ENCODE measurements at places on chromosomes 7 and 10. TPM values are rescaled to one million over a fixed set of nuclear protein-coding genes. Genes with fewer than 3 reads are reported as not detected.
A peak's percentile ranks its signal among the peaks of the same experiment; 100 is the strongest.

DNA sequence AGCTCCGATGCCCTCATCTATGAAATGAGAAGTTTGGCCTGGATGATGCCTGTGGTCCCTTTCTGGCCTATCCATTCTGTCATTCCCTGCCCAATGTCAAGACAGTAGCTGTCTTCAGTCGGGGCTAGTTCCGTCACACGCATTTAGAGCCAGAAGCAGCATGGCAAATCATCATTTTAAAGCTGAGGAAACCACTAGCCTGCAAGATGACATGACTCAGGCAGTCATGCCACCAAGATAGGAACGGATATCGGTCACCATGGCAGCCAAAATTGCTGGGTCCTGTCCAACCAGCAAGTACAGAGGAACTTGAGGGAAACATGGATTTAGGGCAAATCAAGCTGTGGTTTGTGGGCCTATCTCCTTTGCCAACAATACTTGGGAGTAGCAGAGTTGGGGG, 64.5 kb upstream of the MRLN start:
- no peak overlapping the region for H3K4me3 ChIP-seq
- no peak overlapping the region for H3K27ac ChIP-seq
- no peaks in the 10 kb centered on the region for H3K36me3 ChIP-seq
- peak; percentile 40 for DNase-seq

GIMAP7 gene
- total RNA-seq = 36.8 TPM

GRCh38 chr7:152618427-152618826, 57.5 kb downstream of the XRCC2 start:
- no peaks in the 10 kb centered on the region for H3K36me3 ChIP-seq
- DNase-seq = no peak
- no peak overlapping the region for H3K27ac ChIP-seq

DNA sequence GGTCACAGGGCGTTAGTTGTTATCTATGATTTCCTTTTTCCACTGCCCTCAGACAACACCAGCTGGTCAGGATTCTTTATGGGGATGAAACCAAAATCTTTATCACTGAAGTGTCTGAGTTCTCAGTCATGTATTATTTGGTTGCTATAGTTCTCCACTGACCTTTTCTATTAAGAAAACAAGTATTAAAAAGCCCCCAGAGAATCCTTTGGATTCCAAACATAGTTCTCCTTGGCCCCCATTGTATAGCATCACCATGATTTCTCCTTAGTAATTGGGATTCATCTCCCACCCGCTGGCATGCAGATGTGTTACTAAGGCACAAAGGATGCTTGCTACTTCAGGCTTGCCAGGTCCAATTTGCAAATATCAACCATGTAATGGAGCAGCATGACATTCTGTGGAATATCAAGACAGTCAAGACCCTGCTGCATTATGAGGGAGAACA, 94.3 kb downstream of the IQUB start:
- H3K27me3 ChIP-seq = no peaks in the 10 kb centered on the region
- H3K4me1 ChIP-seq = no peaks in the 10 kb centered on the region
- no peak overlapping the region for H3K27ac ChIP-seq
- no peak overlapping the region for H3K4me3 ChIP-seq
- no peaks in the 10 kb centered on the region for H3K36me3 ChIP-seq
- no peak for DNase-seq

GRCh38 chr10:88880282-88881076, 434 bp downstream of the STAMBPL1 start:
- H3K4me1 ChIP-seq = peaks cover 11% of the 10 kb centered on the region
- no peaks in the 10 kb centered on the region for H3K36me3 ChIP-seq
- H3K27me3 ChIP-seq = no peaks in the 10 kb centered on the region
- peak overlapping the region; percentile 93 for H3K27ac ChIP-seq
- DNase-seq = peak; percentile 86
- peak overlapping the region; percentile 75 for H3K4me3 ChIP-seq

DNA sequence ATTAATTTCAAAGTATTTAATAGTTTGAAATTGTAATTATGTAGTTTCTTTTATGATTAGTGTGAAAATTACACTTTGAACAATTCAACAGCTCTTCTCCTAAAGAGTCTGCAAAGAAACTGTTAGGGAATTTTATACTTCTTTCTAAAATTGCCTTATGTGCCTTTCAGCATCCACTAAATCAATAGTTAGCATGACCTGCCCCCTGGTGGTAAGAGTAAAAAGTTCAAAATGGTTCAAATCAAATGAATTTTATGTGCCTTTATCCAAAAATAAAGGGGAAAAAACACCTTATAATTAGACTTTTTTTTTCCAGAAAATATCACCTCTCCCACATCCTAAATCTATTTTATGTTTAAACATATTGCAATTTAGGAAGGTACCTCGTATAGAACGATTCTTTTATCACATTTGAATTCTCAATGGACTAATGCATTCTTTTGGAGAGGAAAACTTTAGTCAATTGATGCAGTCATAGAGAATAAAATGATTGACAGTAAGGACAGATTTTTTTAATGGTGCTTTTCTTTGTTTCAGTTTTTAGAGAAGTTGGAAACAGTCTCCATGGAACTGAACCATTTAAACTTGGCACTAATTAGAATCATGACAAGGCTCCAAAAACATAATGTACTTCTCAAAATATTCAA, 163.7 kb downstream of the SEMA3D start:
- H3K36me3 ChIP-seq = no peaks in the 10 kb centered on the region
- H3K27ac ChIP-seq = no peak overlapping the region
- no peaks in the 10 kb centered on the region for H3K27me3 ChIP-seq
- H3K4me1 ChIP-seq = no peaks in the 10 kb centered on the region
- H3K4me3 ChIP-seq = no peak overlapping the region
- no peak for DNase-seq

- no peak overlapping the region for H3K27ac ChIP-seq
- H3K27me3 ChIP-seq = no peaks in the 10 kb centered on the region
- no peak overlapping the region for H3K4me3 ChIP-seq
- no peak for DNase-seq
- H3K4me1 ChIP-seq = no peaks in the 10 kb centered on the region
Observed at GRCh38 chr10:45452743-45453452, 78.9 kb downstream of the ALOX5 start.

Measured in upper lobe of left lung (tissue), 6 donors.